Esophagus squamous epithelium (tissue), 5 donors: ENCODE measurements at places on chromosomes 11 and 22.

GRCh38 chr11:15118431-15118830 lies 3.7 kb downstream of the INSC start:
- DNase-seq, result no peak

GRCh38 chr22:19438298-19438697 lies 6.0 kb downstream of the MRPL40 start:
- DNase-seq, result no peak

GRCh38 chr11:67060111-67060522 lies 3.5 kb downstream of the RHOD start:
- no peak for DNase-seq

DNA sequence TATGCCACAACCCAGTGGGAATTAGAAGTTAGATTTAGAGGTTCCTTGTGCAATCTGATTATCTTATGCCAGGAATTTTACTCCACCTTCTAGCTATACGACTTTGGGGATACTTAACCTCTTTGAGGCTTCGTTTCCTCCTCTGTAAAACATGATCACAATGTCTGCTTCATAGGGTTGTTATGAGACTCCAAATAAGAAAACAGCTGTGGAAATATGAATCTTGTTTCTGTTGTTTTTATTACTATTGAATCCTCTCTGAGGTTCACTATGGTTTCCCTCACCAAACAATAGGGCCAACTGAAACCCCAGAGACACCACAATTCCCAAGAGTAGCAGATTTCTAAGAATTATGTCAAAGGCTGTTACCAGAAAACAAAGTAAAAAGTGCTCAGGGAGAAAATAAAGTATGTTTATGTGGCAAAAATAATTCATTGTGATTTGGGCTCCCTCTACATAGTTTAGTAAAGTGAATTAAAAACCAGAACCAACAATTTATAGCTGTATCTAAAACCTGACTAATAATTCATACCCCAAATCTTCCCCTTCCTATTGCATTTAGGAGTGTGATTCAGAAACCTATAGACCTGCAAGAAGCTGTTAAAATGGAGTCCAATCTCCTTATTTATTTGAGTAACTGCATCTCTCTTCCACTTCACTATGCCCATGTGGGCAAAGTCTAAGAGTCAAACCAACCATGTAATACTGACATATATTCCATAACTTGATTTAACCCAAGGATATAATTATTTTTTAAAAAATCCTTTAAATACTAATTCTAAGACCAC lies 38.4 kb downstream of the AMBRA1 start:
- DNase-seq, result no peak

GRCh38 chr11:128732471-128733277 lies 38.8 kb downstream of the FLI1 start:
- no peak for DNase-seq

DNA sequence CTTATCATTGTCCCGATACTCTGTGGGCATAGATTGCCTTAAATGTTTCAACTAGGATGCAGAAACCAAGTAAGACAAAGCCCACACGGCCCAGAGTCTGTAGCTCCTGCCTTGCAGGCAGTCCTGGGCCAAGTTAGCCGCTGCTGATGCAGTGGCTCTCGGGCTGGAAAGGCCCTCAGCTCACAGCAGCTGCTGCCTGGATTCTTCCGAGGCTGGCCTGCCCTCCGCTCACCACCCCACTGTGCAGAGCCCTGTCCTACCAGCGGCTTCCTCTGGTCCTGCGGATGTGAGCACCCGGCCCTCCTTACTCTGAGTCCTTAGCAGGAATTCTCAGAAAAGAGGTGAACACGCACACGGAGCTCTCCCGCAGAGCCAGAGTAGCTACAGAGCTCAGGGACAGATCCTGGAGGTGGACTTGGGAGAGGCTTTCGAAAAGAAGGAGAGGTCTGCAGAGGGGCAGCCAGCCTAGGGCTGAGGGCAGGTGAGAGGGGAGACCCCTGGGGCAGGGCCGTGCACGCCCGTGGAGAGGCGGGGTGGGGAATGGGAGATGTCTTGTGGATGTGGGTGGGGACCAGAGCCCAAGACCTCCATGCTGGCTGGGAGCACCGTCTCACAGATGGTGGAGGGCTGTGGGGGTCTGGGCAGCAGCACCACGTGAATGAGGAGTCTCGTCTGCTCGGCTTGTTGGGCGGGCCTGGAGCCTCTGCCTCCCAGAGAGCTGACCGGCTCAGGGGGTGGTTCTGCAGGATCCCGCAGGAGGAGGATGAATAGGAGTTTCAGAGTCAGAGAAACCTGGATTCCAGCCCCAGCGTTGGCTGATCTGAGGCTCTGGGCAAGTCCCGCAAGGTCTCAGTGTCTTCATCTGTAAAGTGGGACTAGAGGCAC lies 117.4 kb upstream of the B3GAT1 start:
- no peak for DNase-seq

GRCh38 chr11:113189909-113190667 lies 124.3 kb upstream of the TTC12 start:
- DNase-seq, result no peak
